NCI-H524 (cell line): ENCODE measurements at places on chromosomes 7 and 10.

GRCh38 chr7:81721437-81721836 is 48.4 kb downstream of the HGF start:
- DNase-seq = no peak

DNA sequence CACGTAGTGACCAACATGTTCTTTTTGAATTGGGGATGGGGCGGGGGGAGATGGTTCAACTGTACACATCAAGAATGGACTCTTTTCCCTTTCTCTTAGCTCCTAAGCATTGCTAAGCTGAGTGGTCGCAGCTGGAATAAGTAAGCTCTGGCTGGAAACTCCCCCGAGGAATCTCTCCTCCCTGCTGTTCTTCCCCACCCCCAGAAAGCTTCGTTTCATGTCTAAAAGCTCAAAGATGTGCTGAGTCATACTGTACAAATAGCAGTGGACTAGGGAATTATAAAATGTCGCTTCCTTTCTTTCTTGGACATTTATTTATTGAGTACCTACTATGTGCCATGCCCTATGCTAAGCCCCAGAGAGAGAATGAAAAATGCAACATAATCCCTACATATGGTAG is 191.1 kb upstream of the ADO start:
- DNase-seq = no peak

GRCh38 chr7:21641546-21641945 is 98.7 kb downstream of the DNAH11 start:
- DNase-seq = no peak

- no peak for DNase-seq
Measured at GRCh38 chr10:17023386-17024298, 106.0 kb downstream of the CUBN start.

- no peak for DNase-seq
Measured at GRCh38 chr10:118870467-118871243, 115.9 kb upstream of the CACUL1 start.

GRCh38 chr7:15703732-15704131 is 17.2 kb upstream of the MEOX2 start:
- no peak for DNase-seq

- no peak for DNase-seq
Measured at GRCh38 chr7:12294701-12295100, 83.6 kb downstream of the TMEM106B start.

DNA sequence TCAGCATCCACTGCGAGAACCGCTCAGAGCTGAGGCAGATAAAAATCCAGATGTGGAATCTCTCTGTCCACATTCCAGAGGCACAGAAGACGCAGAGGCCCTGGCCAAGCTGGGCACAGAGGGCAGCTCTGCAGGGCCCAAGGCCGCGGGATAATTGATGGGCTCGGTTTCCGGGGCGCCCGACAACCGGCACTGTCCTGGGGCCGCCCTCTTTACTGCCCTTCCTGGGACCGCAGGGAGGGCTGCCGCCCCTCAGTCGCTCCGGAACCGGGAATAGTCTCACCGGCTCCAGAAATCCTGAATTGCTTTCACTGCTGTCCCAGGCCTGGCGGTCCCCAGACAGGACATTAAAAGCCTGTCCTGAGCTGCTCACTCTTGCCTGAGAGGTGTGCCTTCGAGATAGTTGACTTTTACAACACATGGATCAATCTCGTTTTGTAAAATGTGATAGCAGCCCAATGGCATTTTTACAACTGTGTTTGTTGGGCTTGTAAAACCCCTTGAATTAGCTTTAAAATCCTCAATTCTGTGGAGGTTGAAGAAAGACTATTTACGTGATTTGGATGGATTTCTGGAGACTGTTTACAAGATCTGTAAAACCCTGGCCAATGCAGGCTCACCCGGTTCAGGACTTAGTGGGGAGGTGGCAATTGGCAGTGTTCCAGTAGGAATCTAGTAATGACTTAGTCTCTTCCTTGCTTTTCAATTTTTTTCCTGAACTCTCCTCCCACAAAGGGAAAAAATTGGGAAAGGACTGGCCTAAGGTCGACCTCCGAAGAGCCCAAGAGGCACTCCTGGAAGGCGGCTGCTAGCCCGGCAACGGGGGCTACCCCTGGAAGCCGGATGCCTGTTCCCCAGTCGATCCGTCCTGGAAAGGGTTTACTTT is 1.4 kb upstream of the HOXA6 start:
- peak; percentile 41 for DNase-seq

DNA sequence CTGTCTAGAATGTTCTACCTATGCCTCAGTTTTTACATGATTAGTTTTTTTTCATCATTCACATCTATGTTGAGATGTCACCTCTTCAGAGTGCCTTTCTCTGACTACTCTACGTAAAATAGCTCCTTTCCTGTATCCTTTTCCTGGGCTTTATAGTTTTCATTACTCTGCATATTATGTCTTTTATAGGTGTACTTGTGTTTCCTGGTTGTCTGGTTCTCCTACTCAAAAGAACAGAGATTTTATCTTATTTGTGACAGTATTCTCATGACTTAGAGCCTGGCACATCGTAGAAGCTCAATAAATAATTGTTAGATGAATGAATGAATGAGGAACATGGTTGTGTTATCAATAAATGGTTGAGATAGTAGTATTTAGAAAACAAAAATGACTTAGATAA is 17.9 kb downstream of the STEAP1 start:
- DNase-seq = no peak

DNA sequence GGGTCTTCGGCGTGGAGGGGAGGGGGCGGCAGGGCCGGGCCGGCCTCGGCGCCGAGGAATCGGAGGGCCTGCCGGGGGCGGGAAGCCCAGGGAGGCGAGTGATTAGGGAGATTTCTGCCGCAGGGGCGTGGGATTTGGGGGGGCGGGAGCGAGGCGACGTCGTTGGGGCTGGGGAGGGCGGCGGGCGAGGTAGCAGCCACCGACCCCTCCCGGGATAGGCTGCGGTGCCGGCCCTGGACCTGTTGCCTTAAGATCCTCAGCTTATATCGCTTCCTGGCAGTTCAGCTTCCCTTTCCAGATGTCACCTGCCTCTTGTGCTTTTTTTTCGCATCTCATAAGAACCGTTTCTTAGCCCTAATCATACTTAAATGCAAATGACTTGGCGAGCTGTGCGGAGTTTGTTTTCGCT is 655 bp downstream of the LMTK2 start:
- peak; percentile 79 for DNase-seq

DNA sequence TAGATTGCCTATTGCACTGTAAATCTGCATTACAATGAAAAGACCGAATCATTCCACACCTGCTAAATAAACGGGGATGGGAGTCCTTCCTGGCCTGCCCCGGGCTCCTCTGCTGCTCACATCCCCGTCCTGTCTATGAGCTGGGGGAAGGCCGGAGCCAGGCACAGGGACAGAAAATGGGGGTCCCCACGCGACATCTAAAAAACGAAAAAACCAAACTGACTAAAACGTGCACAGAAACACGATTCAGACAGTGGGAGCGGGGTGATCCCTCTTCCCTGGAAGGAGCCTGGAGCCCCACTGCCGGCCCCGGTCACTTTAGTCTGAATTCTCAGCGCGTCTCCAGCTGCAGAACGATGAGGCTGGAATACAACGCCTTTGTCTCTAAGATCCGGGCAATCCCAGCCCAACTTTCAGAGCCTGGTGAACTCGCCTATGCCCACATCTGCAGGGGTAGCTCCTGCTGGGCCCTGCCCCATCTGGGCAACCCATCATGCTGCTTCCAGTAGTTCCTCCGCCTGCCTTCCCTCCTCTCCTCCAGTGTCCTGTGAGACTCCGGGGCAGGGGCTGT is 78.0 kb downstream of the ADARB2 start:
- no peak for DNase-seq

DNA sequence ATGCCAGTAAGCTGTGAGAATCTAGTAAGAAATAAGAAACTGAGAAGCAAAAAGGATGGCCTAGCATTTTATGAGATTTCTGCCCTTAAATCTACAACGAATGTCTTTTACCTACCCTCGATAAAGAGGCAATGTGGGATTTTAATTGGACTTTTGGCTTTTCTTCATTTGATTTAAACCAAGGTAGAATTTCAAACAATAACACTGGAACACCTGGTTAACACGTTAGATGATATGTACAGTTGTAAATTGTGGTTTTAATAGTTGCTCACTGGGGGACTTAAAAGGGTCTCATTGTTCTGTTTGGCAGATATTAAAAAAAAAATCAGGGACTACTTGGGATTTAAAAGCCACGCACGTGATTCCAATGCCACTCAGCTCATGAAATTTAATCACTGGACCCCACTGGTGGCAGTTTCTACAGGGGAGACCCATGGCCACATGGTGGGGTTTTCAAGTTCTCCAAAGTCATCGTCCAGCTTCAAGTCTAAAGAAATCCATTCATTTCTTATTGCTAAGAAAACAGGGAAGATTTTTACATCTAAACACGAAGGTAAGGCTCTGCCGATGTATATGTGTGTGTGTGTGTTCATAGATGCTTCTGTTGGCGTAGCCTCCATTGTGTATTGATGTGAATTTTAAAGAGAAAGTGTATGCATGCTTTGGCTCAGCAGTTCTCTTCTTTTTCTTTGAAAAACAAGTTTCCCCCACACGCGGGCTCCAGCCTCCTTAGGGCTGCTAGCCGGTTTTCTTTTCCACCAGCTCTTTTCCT is 588.6 kb upstream of the MKI67 start:
- DNase-seq = no peak
